ENCODE measurements at places on chromosomes 3 and 15.
A peak's percentile ranks its signal among the peaks of the same experiment; 100 is the strongest.

- H3K36me3 ChIP-seq, result peaks cover 32% of the 10 kb centered on the region
- no peak overlapping the region for H3K27ac ChIP-seq
- peaks cover 1% of the 10 kb centered on the region for H3K4me1 ChIP-seq
- no peak overlapping the region for H3K4me3 ChIP-seq
- no peaks in the 10 kb centered on the region for H3K27me3 ChIP-seq
- DNase-seq, result no peak
Observed at GRCh38 chr15:40217166-40217824, 21.6 kb upstream of the PAK6 start.

DNA sequence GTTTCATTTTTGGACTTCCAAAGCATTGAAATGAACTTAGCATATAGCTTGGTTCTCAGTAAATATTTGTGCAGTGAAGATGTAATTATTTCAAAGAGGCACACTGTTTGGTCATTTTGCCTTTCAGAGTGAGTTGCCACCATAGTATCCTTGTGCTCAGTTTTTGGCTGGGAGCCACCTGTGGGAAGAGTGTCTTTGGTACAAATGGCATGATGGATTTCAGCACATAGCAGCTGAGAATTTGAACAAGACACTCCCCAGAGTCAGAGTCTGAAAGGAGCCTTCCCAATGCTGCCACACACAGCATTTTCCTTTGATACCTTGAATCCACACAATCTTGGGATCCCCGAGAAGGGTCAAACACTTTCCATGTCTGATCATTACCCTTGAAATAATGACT is 897.2 kb upstream of the ARPP21 start:
- H3K4me1 ChIP-seq, result no peaks in the 10 kb centered on the region
- no peaks in the 10 kb centered on the region for H3K27me3 ChIP-seq
- H3K27ac ChIP-seq, result no peak overlapping the region
- H3K36me3 ChIP-seq, result no peaks in the 10 kb centered on the region
- H3K4me3 ChIP-seq, result no peak overlapping the region

DNA sequence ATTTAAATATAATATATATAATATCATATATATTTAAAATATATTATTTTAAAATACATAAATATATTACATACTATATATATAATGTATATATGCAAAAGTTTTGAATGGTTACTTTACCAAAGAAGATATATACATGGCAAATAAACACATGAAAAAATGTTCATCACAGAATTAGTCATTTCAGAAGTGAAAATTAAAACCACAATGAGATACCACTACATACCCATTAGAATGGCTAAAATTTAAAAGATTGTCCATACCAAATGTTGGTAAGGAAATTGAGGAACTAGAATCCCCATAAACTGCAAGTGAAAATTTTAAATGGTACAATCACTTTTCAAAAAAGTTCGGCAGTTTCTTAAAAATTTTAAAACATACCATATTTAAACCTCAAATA is 23.6 kb upstream of the COL8A1 start:
- H3K4me1 ChIP-seq, result no peaks in the 10 kb centered on the region
- no peak for DNase-seq
- no peaks in the 10 kb centered on the region for H3K36me3 ChIP-seq

DNA sequence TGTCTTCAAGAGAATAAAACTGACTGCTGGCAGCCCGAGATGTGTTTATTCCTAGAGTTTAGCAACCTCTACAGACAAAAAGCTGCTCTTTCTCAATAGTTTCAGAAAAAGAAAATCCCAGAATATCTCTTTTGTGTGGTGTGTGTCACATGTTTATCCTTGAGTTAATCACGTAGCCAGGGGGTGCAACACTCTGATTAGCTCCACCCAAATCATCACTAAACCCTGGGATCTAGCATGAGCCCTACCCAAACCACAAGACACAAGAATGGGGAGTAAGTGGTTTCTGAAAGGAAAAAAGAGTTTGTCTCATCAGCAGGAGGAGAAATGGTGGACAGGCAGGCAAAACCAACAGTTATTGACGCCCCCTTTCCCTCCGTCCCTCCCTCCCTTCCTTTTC is 78.5 kb upstream of the AGBL1 start:
- H3K27ac ChIP-seq, result no peak overlapping the region
- no peak for DNase-seq
- no peak overlapping the region for H3K4me3 ChIP-seq
- no peaks in the 10 kb centered on the region for H3K4me1 ChIP-seq
- H3K27me3 ChIP-seq, result peaks cover 7% of the 10 kb centered on the region
- H3K36me3 ChIP-seq, result no peaks in the 10 kb centered on the region

- peak overlapping the region; percentile 76 for H3K4me3 ChIP-seq
- H3K36me3 ChIP-seq, result peaks cover 14% of the 10 kb centered on the region
- peak overlapping the region; percentile 87 for H3K27ac ChIP-seq
- peaks cover 18% of the 10 kb centered on the region for H3K4me1 ChIP-seq
- DNase-seq, result no peak
Observed at GRCh38 chr15:68299436-68299835, 21.9 kb downstream of the FEM1B start.

DNA sequence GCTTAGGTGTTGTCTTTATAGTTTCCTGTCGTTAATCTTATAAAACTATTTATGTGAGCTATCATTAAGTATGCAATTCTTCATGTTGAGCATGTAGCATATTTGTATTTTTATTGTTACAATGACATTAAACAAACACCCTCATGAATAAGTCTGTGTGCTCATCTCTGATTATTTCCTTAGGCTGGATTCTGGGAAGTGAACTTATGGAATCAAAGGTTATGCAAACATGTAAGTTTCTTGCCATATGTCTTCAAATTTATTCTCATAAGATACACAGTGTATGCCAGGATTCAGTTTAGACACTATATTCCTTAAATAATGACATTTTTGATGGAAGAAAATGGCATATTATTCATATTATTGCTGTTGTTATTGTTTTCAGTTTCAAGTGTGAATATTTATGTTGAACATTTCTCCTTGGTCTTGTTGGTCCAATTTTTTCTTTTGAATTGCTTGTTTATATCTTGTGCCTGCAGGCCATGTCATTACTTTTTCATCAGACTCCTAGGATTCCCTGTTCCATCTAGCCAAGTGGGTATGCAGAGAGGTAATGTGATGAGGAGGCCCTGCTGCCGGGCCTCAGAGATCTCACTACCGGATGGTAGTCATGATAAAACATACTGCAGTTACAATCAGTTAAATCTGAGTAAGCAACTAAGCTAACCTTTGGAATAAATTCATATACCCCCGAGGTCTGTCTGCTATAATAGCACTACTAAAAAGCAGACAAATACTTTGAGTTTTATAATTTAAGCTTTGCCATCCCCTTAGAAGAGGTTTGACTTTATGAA is 684.3 kb upstream of the SGO1 start:
- no peak overlapping the region for H3K4me3 ChIP-seq
- no peaks in the 10 kb centered on the region for H3K36me3 ChIP-seq
- H3K4me1 ChIP-seq, result no peaks in the 10 kb centered on the region
- no peak overlapping the region for H3K27ac ChIP-seq
- no peak for DNase-seq

DNA sequence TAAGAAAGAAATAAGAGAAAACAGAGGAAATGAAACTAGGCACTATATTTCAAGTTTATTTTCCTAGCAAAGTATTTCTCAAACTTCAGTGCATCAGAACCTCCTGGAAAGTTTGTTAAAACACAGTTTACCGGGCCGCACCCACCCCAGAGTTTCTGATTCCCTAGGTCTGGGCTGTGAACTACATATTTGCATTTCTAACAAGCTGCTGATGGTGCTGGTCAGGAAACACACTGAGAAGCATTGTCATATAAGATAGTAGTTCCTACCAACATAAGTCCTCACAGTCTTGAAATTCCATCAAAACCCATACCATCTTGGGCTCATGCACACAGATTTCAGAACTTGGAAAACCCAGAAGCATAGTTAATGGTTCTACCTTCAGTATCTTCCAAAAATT is 8.3 kb downstream of the SLC9A9 start:
- H3K4me1 ChIP-seq, result peaks cover 3% of the 10 kb centered on the region
- no peak for DNase-seq
- H3K27ac ChIP-seq, result no peak overlapping the region
- no peak overlapping the region for H3K4me3 ChIP-seq
- H3K36me3 ChIP-seq, result peaks cover 4% of the 10 kb centered on the region

GRCh38 chr15:38436993-38437392 is 16.9 kb upstream of the FAM98B start:
- H3K4me1 ChIP-seq, result peaks cover 7% of the 10 kb centered on the region
- peaks cover 52% of the 10 kb centered on the region for H3K27me3 ChIP-seq
- no peaks in the 10 kb centered on the region for H3K36me3 ChIP-seq
- DNase-seq, result no peak

DNA sequence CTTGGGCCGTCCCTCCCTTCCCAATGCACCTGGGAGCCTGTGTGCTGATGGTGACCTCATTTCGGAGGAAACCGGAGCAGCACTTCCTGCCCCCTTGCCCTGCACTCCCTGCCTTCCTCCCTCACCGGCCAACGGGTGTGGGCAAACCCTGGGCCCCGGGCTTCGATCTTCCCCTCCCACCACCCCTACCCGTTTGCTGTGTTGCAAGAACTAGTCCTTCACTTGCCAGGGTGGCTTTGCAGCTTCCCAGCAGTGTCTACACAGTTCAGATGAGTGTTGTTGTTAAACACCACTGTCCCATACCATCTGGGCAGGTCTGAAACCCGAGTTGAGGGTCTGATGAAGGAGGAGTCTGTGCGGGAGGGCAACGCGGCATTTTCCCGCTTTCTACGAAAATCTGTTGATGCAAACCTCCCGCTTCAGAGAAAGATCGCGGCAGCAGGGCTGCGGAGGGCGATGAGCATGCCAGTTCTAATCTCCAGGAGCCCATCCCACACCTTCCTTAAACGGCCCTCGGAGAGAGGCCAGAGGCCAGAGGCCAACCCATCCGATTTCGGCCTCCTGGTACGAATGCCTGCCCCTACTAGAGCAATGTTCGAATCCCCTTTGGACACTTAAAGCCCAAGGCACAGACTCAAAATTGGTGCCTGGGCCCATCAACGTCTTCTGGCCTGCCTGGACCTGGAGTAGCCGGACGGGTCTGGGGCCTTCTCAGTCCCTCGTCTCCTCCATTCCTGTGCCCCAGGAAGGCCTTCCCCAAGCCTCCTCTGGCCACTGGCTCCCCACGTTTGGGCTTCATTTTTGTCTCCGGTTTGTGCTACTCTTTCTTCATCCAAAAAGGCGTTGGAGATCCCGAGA is 35.7 kb upstream of the POLG start:
- no peak overlapping the region for H3K4me3 ChIP-seq
- H3K36me3 ChIP-seq, result peaks cover 2% of the 10 kb centered on the region

- no peak overlapping the region for H3K4me3 ChIP-seq
- H3K4me1 ChIP-seq, result peaks cover 14% of the 10 kb centered on the region
- H3K27me3 ChIP-seq, result no peaks in the 10 kb centered on the region
- DNase-seq, result no peak
- H3K36me3 ChIP-seq, result peaks cover 24% of the 10 kb centered on the region
Observed at GRCh38 chr15:75545064-75545463, 34.1 kb downstream of the PTPN9 start.

DNA sequence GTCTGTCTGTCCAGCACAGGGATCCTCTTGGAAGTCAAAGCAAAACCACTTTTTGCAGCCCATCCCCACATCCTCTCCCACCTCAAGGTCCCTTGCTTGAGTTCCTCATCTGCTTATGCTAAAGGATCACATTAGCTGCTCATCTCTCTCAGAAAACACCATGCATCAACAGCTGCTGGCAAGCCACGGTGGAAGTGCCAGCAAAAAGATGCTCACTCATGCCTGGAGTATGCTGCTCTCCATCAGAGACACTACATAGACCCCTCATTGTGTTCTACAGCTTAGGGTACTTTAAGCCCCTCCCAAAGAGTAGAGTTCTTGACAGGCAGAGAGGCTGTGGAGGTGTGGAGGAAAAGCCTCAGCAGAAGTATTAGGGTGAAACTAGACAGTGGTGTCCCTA is 94.6 kb upstream of the COL8A1 start:
- H3K4me3 ChIP-seq, result no peak overlapping the region
- no peaks in the 10 kb centered on the region for H3K27me3 ChIP-seq
- no peaks in the 10 kb centered on the region for H3K36me3 ChIP-seq
- DNase-seq, result no peak
- H3K27ac ChIP-seq, result no peak overlapping the region

DNA sequence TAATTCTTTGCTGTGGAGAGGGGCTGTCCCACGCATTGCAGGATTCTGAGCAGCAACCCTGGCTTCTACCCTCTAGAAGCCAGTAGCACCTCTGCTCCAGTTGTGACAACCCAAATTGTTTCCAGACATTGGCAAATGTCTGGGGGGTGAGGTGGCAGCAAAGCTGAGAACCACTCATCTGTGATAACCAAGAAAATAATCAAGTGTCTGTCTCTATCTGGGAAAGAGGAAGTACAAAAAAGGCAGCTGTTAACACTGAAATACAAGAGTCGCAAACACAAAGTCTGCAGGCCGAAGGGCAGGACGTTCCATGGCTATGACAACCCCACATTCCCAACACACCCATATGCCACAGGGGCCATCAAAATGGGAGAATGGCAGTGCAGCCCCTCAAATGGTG is 42.2 kb upstream of the GNB5 start:
- H3K27ac ChIP-seq, result no peak overlapping the region
- H3K27me3 ChIP-seq, result no peaks in the 10 kb centered on the region
- peaks cover 19% of the 10 kb centered on the region for H3K4me1 ChIP-seq

DNA sequence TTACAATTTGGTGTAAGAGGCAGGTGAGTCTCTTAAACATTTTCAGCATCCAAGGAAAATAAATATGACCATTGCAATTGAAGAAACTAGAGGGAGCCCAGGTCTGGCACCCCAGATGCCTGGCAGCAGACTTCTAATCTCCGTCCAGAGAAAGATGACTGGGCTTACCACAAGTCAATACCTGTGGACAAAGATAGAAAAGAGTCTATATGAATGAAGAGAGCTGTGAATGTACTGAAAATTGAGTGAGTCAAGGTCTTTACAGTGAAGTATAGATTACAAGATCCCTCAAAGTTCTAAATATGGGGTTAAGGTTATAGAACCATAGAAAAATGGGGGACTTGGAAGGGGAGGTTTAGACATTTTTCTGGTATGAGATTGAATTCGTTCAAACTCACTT is 827.4 kb upstream of the NR2F2 start:
- peaks cover 15% of the 10 kb centered on the region for H3K4me1 ChIP-seq
- no peak overlapping the region for H3K4me3 ChIP-seq
- H3K27me3 ChIP-seq, result peaks cover 22% of the 10 kb centered on the region
- H3K27ac ChIP-seq, result no peak overlapping the region

GRCh38 chr3:170840291-170840859 is 29.6 kb downstream of the RPL22L1 start:
- H3K4me3 ChIP-seq, result no peak overlapping the region
- H3K4me1 ChIP-seq, result no peaks in the 10 kb centered on the region

DNA sequence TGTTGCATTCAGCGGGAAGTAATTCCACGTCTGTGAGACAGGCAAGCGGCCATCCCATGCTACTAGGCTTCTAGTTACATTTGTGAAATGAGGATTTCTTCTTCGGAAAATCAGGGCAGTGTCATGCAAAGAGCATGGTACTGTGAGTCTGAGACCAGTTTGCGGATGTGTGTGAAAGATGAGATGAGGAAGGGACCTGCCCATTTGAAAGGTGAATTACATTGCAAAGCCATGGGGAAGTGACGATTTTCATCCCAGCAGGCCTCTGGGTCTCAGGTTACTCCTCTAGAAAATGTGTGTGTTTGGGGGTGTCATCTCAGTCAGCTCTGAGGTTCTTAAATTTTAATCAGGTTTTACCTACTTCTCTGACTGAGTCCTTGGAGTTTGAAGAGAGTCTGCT is 16.1 kb downstream of the TLE3 start:
- no peaks in the 10 kb centered on the region for H3K27me3 ChIP-seq
- peaks cover 43% of the 10 kb centered on the region for H3K4me1 ChIP-seq
- no peak overlapping the region for H3K27ac ChIP-seq
- no peak for DNase-seq

All from activated naive CD8-positive, alpha-beta T cell treated with anti-CD3 and anti-CD28 coated beads, Interleukin-2, amount 10 ng/mL, durations not matched to agents 7 days and 5 days (primary cell).